ENCODE measurements at places on chromosomes 12 and 14.

DNA sequence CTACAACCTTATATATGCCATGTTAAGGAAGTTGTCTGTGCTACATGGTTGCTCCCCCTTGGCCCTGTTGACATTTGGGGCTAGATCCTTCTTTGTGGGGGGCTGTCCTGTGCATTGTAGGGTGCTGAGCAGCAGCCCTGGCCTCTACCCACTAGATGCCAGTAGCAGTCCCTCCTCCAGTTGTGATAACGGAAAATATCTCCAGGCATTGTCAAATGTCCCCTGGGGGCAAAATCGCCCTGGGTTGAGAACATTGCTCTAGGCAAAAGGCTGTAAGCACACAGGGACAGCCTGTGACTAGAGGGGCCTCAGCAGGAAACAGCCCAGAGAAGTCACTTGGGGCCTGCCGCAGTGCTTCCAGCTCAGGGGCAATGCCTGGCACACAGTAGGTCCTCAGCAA, 1100.3 kb downstream of the BCL11B start:
- DNase-seq = no peak

DNA sequence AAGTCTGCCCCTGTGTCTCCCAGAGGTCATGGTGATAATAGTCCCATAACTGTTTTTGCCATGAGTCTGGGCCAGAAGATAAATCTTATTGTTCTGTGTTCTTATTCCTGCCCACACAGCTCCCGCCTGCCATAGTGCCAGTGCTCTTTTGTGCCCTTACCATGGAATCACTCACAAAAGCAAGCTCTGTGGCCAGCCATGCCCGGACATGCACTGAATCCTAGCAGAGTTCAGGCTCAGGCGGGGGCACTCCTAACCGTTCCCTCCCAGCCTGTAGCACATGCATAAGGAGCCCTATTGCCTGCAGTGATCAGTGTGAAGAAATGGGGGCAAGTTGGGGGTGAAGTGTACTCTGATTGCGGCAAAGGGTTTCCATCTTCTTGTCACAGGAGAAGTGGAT, 33.3 kb downstream of the DHRS2 start:
- no peak for DNase-seq

- DNase-seq = no peak
These were observed at the start of gene SERPINA9 for GRCh38 chr14:94476023-94476422. SERPINA9 (minus strand) TSS chr14:94476197; CDS start chr14:94469840, 6,357 bp downstream.

GRCh38 chr14:90804292-90805083, 11.7 kb downstream of the TTC7B start:
- DNase-seq = no peak

DNA sequence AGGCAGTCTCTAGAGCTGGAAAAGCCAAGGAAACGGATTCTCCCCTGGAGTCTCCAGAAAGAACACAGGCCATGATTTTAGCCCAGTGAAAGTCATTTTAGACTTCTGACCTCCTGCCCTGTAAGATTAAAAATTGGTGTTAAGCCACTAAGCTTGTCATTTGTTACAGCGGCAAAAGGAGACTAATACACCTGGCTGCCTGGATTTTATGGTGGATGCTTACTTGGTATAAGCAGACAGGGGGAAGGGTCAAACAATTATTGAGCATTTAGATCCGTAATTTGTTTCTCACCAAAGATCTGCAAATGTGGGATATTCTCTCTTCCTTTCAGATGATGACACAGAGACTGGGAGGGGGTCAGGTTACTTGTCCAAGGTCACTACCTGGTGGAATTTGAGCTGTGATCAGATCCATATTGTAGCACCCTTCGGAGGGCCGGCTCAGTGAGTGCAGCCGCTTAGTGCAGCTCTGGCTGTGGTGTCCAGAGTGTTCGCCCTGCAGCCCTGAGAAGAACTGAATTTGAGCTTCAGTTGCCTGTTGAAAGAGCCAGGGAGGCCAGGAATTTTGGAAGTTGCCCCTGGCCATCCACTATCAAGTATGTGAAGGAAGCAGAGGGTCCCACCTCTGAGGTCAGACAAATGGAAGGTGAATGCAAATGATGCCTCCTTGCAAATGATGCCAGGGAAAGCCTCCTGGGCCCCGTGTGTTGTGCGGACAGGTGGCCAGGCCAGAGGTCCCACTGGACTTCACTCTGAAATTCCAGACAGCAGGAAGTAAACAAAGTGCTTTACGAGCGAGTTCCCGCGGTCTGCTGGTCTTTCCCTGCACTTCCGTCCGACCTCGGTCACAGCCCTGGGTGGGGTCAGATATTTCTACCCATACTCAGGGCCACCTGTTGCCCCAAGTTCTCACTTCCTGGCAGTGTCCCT, 15.1 kb downstream of the GLRX5 start:
- DNase-seq = no peak

DNA sequence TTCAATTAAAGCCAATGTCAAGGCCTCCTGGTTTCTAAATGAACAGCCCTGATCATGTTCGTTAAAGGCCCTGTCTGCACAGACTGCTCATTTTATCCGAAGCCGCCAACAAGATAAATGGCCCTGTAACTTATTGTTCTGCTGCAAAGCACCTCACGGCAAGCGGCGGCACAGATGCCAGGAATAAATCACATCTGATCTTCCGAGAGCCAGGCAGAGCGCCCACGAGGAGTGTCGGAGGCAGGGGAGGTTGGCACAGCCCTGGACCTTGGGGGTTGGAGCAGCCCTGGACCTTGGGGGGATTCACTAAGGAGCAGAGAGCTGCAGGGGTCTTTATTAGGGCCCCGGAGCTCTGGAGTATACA, 110.5 kb downstream of the SCARB1 start:
- no peak for DNase-seq

GRCh38 chr12:26378711-26379110, 183.3 kb downstream of the SSPN start:
- DNase-seq = no peak

GRCh38 chr12:7693793-7694192, 1.8 kb downstream of the GDF3 start:
- DNase-seq = peak; percentile 54

- DNase-seq = no peak
These were observed 45.5 kb downstream of the FGD4 start for GRCh38 chr12:32444895-32445294.

GRCh38 chr14:28163233-28163632, 603.4 kb upstream of the FOXG1 start:
- no peak for DNase-seq

DNA sequence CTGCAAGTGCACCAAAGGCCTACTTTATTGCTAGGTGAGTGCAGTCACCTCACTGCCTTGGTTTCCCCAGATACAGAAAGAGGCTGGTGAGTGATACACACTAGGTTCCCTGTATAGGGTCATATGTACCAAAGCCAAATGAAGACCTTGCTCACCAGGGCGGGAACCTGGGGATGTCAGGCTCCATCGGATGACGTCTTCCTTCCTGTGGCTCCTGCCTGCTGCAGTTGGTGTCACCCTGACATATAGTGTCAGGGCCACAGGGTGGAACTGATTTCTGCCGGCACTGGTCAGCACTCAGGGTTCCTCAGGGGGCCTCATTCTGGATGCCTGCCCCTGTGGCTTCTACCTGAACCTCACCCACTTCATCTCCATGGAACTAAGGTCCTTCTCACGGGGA, 43.1 kb downstream of the PLEKHG3 start:
- DNase-seq = no peak

DNA sequence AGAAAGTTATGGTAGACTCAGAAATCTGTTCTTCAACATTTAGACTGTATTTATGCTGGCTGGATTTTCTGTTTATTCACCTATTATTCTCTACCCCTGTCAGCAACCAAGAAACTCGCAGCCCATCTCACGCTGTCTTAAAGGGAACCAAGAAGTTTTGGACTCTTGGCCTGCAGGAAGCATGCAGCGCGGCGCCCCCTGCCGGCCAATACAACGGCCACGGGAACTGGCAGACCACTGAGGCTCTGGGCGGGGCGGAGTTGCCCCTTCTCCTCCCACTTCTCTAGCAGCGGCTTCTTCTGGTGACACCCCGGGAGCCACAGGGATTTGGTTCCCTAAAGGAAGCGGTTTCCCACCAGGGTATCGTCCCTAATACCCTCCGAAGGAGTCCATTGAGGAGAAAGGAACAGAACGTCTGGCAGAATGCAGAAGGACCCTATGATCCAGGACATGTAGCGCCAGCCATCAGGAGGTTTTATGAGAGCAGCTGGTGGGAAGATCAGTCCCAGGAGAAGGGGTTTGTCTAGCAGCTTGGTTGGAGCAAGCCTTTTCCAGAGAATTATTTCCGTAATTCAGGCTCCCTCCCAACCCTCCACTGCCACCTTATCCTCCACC, 21.0 kb upstream of the RNASE2 start:
- DNase-seq = no peak

DNA sequence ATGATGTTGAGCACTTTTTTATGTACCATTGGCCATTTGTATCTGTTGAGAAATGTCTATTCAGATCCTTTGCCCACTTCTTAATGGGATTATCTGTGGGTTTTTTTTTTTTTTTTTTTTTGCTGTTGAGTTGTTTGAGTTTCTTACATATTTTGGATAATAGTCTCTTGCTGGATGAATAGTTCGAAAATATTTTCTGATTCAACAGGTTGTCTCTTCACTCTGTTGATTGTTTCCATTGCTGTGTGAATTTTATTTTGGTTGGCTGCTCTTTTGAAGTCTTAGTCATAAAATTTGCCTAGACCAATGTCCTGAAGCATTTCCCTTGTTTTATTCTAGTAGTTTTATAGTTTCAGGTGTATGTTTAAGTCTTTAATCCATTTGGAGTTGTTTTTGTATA, 64.5 kb downstream of the CAND1 start:
- no peak for DNase-seq

DNA sequence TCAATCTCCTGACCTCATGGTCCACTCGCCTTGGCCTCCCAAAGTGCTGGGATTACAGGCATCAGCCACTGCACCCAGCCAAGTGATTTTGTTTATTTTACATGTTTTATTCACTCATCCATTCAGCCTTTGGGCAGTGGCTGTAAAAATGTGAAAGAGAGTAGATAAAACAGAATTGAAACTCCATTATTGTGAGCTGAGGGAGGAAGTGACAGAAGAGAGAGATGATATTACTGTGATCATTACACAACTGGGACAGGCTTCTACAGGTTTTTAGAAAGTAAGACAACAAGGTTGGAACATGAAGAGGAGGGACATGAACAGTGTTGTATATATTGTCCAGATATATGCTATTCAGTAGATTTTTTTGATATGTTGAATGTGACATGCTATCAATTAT, 25.0 kb downstream of the CREBL2 start:
- DNase-seq = no peak

DNA sequence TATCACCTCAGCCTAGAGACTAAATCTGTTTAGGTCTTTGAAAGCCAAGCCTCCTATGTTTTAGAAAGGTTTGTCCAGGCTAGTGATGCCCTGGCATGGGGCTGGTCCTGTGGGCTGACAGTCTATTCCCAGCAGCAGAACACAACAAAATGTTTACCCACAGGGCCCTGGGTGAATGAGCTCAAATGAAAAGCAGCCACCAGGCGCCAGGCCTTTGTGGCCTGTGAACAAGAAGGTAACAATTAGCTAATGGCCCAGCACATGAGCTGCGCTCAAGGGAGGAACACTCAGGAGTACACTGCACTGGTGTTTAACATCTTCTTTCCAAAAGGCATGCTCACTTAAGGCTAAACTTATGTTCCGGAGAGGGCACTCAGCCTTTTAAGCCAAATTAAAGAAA, 202.2 kb downstream of the MON2 start:
- no peak for DNase-seq

GRCh38 chr12:27243006-27243405, 1.1 kb upstream of the STK38L start:
- DNase-seq = no peak

- DNase-seq = no peak
These were observed 182.1 kb downstream of the CAPZA3 start for GRCh38 chr12:18919871-18920511.

GRCh38 chr12:116901612-116902011, 9.1 kb upstream of the FBXW8 start:
- DNase-seq = no peak

GRCh38 chr14:91402771-91403600, 14.6 kb downstream of the CCDC88C start:
- no peak for DNase-seq

DNA sequence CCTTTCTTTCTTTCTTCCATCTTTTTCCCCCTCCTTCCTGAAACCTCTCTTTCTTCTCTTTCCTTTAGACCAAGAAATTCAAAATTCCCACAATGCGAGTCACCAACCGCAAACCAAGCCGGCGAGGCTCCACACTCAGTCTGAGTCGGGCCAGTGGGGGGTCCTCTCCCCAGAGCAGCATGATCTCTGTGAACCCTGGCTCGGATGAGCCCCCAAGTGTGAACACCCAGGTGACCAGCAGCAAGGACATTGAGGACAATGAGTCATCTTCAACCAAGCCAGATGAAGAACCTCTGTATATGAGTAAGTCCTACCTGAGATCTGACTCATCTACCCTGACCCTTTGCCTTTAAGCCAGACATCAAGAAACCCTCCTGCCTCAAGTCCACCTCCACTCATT, 88.6 kb upstream of the TMEM233 start:
- no peak for DNase-seq

GRCh38 chr14:45492876-45493275, 239.9 kb upstream of the MIS18BP1 start:
- no peak for DNase-seq

- no peak for DNase-seq
These were observed 57.0 kb downstream of the CATSPERB start for GRCh38 chr14:91674911-91675310.

GRCh38 chr12:108260039-108260438, 79.1 kb downstream of the CMKLR1 start:
- DNase-seq = no peak

- no peak for DNase-seq
These were observed 20.1 kb downstream of the SERPINA3 start for GRCh38 chr14:94632305-94632590.

- no peak for DNase-seq
These were observed 13.5 kb upstream of the ACTR6 start for GRCh38 chr12:100187068-100187467.

- no peak for DNase-seq
These were observed 142.3 kb upstream of the ARHGAP5 start for GRCh38 chr14:31934767-31935266.

GRCh38 chr12:19038209-19038608, 91.3 kb upstream of the PLEKHA5 start:
- no peak for DNase-seq

DNA sequence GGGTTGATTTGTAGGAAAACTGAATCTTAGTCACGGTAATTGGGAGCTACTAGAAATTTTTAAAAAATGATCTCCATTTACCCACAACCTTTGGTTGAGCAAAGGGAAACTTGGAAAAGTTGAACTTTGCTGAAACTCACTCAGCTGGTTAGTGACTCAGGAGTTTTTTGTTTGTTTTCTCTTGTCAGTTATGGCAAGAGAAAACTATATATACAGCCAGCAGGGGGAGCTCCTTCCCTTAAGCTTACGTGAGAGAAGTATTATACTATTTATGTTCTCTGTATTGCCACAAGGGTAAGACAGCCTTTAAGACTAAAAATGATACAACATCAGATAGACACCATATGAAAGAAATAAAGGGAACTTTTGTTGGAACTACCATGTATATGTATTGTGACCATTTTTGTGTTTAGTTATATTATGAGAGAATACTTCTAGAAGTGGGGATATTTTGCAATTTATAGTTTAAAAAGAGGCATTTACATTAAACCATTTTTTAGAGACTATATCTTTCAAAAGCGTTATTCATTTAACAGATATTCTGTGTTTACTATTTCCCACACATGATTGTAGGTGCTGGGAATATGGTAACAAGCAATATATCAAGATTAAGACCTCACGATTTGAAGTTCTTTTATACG, 28.1 kb upstream of the TBC1D30 start:
- DNase-seq = peak; percentile 89

GRCh38 chr12:203462-204260, 10.3 kb downstream of the SLC6A12 start:
- no peak for DNase-seq

GRCh38 chr12:22117563-22118237, 71.7 kb downstream of the CMAS start:
- DNase-seq = no peak

GRCh38 chr12:92393504-92393903, 247.9 kb upstream of the BTG1 start:
- DNase-seq = no peak

Measured in AML-193 (cell line).